ENCODE measurements at places on chromosomes 3 and 15.

GRCh38 chr3:14001136-14001535 is 121.3 kb upstream of the WNT7A start:
- no peak for DNase-seq

GRCh38 chr3:6526861-6527260 is 334.1 kb upstream of the GRM7 start:
- DNase-seq = no peak

- DNase-seq = no peak
These were observed 572 bp downstream of the DNAJB11 start for GRCh38 chr3:186570941-186571643.

- no peak for DNase-seq
These were observed 19.5 kb downstream of the RAF1 start for GRCh38 chr3:12644331-12644937.

DNA sequence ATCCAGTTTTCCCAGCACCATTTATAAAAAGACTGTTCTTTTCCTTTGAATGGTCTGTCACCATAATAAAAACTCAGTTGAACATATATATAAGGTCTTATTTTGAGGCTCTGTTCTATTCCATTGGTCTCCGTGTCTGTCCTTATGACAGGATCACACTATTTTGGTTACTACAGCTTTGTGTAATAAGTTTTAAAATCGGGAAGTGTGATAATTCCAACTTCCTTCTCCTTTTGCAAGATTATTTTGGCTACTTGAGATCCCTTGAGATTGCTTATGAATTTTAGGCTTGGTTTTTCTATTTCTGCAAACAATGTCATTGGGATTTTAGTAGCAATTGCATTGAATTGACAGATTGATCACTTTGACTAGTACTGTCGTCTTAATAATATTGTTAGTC is 35.7 kb downstream of the SACM1L start:
- DNase-seq = no peak

DNA sequence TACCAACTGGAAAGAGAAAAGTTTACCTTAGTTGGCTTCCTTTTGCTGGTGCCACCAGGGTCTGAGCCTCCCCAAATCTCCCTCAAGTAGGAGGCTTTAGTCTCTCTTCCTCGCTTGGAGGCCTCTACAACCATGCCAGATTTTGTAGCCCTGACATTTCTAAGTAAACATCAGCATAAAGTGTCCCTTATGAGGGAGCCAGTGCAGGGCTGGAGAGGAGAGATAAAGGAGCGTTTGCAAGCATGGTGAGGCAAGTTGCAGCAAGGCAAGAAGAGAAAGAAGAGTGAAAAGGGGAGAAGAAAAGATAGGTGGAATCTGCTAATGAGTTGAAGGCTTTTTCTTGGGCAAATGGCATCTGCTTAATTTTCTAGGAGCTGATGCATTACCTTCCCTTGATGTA is 82.7 kb upstream of the FNDC3B start:
- no peak for DNase-seq

DNA sequence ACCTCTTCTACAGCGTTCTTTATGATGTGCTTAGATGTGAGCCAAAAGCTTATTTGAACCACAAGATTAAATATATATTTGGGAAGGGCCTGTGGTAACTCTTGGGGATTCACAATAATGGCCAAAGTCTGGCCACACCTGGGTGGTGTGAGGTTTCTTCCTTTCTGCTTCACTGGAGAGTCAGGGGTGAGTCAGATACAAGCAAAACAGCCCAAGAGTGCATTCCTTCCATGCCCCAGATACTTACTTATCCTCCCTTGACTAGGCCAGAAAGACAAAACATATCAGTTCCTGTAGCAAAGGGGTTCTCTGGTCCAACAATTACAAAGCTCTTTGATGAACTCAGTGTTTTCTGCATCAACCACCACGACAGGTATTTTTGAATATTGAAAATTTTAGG is 941 bp downstream of the ZBED2 start:
- no peak for DNase-seq

DNA sequence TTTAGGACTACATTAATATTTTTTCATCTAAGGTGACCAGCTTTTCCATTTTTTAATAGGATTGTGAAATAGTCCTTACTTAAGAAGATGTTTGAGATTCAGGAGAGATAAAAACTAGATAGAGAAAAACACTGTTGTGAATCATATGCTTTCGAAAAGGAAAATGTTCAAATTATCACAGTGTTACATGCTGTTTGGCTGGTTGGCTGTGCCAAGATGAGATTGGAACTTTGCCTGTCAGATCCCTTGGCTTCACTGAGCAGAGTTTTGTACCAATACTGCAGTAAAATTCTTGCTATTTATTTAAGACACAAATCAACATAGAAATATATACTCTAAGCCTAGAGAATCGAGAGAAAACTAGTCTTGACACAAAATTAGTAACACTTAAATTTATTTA is 117.2 kb downstream of the OXSM start:
- DNase-seq = no peak

- DNase-seq = no peak
These were observed 2.9 kb downstream of the NR2F2 start for GRCh38 chr15:96333131-96334016.

DNA sequence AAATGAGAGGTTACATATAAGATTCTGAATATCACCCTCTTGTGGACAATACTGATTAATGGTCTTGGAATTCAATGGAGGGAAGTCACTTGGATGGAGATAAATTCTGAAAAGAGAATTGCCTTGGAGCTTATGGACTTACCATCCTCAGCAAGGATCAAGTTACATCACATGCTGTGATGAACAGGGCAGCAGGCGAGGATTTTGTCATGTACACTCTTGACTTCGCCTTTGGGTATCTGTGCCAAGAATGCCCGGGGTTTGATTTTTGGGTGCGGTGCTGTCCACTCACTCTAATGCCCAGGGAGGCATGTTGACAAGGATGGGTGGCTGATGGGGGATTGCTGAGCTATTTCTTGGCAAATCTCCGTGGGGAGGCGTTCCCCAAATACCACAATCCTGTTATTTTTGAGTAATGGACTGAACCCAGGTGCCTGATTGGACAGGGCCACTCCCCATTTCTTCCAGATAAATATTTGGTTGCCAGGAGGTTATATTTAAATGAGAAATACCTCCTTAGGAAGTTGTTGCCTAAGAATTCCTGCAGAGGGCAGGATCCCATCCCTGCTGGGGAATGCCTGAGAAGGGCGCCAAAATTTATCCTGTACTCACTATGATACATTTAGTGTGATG is 96.3 kb downstream of the TPRG1 start:
- DNase-seq = no peak

- DNase-seq = no peak
These were observed 9.6 kb upstream of the SLCO2A1 start for GRCh38 chr3:134039161-134039862.

DNA sequence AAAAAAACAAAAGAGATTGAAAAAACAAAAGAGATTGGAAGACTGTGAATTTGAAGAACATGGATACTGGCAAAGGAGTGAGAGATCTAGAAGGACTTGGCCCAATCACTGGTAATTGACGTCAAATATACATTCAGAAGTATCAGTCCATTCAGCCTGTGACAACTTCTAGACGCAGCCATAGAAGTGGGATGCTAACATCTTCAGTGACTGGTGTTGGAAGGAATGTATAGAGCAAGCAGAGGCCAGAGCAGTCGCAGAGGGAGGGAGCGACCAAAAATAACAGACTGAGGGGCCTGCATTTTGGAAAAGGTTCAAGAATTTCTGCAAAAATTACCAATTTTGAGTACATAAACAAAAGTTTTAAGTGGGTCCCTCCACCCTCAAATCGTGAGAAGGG is 473.3 kb downstream of the CADM2 start:
- no peak for DNase-seq

DNA sequence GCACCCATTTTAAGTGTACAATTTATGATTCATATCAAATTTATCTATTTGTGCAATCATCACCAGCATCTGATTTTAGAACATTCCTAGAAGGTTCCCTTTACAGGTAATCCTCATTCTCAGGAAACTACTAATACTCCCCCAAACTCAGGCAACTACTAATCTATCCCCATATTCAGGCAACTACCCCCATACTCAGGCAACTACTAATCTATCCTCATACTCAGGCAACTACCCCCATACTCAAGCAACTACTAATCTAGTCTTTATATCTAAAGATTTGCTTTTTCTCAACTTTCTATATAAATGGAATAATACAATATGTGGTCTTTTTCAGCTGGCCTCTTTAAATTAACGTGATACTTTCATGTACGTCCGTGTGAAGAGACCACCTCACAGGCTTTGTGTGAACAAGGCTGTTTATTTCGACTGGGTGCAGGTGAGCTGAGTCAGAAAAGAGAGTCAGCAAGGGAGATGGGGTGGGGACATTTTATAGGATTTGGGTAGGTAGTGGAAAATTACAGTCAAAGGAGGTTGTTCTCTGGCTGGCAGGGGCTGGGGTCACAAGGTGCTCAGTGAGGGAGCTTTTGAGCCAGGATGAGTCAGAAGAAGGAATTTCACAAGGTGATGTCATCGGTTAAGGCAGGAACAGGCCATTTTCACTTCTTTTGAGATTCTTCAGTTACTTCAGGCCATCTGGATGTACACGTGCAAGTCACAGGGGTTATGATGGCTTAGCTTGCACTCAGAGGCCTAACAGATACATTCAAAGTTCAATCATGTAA is 1444.5 kb upstream of the CADM2 start:
- no peak for DNase-seq

GRCh38 chr3:22122567-22122966 is 371.6 kb upstream of the ZNF385D start:
- DNase-seq = no peak

- no peak for DNase-seq
These were observed 224.1 kb upstream of the IL12A start for GRCh38 chr3:159764490-159765029.

DNA sequence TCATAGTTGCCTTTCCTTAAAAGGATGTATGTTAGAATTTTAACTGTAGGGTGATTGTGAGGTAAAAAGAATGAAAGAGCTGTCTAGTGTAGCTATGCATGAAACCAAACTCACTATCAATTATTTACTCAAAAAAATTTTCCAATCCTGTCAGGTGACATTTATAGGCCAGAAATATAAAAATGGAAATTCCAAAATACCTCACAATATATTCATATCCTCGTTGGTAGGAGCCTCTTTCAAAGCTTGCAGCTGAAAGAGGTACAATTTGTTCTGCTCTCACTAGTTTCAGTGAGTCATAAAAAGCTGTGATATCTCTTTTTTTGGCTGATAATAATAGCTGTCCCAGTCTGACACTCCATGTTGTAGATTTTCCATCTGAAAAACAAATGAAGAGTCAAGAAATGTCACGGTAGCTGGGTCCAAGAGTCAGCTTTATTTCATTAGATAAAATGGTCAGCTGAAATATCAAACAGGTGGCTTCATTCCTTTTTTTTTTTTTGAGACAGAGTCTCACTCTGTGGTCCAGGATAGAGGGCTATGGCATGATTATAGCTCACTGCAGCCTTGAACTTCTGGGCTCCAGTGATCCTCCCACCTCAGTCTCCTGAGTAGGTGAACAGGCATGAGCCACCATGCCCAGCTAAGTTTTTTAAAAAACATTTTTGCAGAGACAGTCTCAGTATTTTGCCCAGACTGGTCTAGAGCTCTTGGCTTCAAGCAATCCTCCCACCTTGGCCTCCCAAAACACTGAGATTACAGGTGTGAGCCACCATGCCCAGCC is 50.8 kb upstream of the XRN1 start:
- no peak for DNase-seq
